ENCODE measurements at places on chromosomes 3 and 15.

- no peak for DNase-seq
Measured at GRCh38 chr3:176796371-176796770, 400.9 kb downstream of the TBL1XR1 start.

- DNase-seq, result no peak
Measured at GRCh38 chr15:93587059-93587521, 498.1 kb upstream of the RGMA start.

GRCh38 chr3:144127014-144127413 lies 155.4 kb downstream of the DIPK2A start:
- DNase-seq, result no peak

GRCh38 chr15:95687061-95687460 lies 643.4 kb upstream of the NR2F2 start:
- DNase-seq, result no peak

DNA sequence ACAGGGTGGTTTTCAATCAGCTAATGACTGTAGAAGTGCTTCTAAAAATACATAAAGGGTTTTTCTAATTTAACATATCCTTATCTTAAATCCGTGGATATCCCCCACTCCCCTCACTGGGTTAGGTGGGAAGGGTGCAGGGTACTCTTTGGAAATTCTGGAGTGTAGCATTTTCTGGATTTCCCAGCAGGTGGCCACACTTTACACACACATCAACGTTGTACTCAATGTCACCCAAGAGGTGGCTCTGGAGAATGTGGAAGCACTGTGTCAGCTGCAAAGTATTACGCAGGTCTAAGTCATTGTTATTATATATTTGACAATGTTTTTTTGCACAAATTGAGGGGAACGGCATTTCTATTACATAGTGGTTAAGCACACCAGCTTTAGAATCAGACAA lies 168.8 kb downstream of the CHDH start:
- DNase-seq, result no peak

DNA sequence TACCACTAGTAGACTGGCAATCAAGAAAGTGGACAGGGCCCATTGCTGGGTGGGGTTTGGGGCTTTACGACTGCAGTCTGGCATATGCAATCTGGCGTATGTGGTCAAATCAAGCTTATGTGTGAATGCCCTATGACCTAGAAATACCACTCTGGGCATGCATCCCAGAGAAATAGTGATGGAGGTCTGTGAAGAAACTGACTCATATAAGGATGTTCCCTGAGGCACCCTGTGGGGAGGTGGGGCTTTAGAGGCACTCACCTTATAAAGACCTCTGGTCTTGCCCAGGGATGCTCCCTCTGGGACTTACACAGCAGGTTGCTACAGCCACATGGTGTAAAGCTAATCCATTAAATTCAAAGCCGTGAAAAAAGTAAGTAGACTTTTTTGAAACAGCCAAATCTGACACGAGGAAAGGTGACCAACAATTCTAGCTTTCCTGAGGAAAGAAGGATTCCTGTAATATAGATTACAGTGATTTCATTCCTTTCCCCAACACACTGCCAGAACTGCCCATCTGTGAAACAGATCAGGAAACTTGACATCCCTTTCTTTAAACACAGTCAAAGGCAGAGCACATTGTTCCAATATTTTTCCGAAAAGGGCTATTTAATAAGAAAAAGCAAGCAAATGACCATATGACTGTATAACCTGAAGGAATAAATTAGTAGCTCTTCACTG lies 13.6 kb downstream of the RARRES1 start:
- no peak for DNase-seq

DNA sequence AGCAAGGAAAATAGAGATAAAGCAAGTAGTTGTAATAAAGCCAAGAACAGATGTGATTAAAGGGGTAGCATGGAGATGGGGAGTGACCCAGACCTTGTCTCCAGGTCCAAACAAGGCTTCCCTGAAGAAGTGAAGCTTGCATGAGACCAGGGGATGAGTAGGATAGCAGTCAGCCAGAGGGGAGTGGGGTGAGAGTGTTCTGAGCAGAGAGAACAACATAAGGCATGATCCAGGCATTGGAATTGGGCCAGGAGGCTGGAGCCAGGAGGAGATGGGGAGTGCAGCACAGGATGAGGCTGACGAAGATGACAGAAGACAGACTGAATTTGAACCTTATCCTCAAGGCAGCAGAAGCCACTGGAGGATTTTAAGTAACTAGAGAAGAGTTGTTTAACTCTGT lies 7.2 kb downstream of the TMOD2 start:
- DNase-seq, result no peak

GRCh38 chr15:60843482-60843881 lies 364.5 kb upstream of the ICE2 start:
- no peak for DNase-seq

- no peak for DNase-seq
Measured at GRCh38 chr3:152352554-152352953, 83.8 kb downstream of the MBNL1 start.

DNA sequence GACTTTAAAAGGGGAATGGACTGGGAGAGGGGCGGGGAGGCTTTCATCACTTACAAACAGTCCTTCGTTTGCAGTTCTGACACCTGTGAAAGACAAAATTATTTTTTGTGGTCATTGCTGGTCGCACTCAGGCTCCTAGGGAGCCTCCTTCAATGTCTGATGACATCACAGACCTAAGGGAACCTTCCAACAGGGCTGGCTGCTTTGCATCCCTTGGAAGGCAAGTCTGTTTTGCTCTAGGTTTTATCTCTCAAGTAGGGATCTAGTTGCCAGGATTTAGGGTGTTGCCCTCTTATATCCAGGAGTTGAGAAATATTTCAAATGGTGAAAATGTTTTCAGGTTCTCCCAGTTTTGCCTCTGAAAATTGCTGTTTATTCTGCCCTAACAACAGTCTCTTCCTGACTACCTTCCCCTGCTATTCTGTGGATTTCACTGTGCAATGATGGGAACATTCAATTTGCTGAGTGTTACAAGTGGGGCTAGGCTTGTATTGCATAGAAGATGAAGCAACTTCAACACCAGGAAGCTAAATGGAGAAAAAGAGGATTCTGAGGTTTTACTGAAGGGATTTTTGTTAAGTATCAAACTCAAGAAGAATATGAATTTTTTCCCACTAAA lies 75.9 kb upstream of the ARRDC4 start:
- no peak for DNase-seq

- no peak for DNase-seq
Measured at GRCh38 chr3:140051019-140051957, 116.3 kb downstream of the CLSTN2 start.

DNA sequence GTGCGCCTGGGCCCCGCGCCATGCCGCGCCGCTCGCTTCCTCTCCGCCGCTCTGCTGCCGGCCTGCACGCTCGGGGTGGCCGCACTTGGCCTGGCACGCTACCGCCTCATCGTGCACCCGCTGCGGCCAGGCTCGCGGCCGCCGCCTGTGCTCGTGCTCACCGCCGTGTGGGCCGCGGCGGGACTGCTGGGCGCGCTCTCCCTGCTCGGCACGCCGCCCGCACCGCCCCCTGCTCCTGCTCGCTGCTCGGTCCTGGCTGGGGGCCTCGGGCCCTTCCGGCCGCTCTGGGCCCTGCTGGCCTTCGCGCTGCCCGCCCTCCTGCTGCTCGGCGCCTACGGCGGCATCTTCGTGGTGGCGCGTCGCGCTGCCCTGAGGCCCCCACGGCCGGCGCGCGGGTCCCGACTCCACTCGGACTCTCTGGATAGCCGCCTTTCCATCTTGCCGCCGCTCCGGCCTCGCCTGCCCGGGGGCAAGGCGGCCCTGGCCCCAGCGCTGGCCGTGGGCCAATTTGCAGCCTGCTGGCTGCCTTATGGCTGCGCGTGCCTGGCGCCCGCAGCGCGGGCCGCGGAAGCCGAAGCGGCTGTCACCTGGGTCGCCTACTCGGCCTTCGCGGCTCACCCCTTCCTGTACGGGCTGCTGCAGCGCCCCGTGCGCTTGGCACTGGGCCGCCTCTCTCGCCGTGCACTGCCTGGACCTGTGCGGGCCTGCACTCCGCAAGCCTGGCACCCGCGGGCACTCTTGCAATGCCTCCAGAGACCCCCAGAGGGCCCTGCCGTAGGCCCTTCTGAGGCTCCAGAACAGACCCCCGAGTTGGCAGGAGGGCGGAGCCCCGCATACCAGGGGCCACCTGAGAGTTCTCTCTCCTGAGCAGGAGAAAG lies 951 bp downstream of the GPR62 start:
- peak; percentile 61 for DNase-seq

DNA sequence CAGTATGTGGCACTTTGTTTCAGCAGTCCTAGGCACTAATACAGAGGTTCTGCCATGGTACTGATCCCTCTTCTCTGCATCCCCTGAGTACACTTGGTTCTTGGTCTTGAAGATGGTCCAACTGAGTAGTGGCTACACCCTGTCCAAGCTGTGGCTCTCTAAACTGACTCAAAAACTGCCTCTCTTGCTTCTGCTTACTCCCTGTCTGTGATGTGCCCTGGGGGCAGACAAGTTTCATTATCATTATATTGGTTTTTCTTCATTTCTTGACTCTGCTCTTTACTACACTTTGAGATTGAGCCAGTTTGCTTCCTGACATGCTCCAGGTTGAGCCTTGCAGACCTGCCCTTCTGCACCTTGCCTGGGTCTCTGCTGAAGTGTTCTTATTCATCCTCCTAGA lies 18.9 kb upstream of the ST3GAL6 start:
- no peak for DNase-seq

- DNase-seq, result no peak
Measured at GRCh38 chr3:156760333-156760732, 65.8 kb upstream of the LEKR1 start.

DNA sequence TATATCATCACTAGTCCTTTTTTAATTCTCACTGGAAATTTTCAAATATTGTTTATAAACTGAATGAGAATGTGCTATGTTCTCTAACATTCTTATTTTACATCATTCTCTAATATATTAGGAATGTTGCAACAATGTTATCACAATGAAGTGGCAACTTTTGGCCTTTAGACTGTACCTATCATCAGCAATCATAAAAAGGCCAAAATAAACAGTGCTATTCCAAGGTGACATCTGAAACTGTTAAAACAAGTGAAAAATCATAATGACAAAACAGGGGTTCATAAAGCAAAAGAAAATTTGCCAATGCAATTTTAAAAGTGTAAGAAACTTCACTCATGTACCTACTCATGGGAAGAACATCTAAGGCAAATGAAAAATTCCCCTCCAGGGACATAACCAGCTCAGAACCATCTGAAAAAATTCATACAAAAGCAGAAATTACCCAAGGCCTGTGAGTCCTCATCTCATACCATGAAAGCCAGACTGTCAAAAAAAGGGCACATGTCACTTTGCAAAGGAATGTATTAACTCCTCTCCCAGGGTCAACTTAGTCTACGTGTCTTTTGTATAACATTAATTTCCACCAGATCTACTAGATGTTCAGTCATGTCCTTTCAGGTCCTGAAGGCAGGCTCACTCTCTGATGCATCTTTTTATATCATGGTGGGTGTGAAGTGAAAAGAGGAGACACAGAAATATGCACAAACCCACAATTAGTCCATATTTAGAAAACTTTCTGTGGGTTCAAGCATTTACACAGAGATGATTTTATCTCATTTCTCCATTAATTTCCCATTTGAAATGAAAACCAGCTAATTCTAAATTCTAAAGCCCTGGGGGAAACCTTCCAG lies 211.9 kb downstream of the CBLB start:
- no peak for DNase-seq

DNA sequence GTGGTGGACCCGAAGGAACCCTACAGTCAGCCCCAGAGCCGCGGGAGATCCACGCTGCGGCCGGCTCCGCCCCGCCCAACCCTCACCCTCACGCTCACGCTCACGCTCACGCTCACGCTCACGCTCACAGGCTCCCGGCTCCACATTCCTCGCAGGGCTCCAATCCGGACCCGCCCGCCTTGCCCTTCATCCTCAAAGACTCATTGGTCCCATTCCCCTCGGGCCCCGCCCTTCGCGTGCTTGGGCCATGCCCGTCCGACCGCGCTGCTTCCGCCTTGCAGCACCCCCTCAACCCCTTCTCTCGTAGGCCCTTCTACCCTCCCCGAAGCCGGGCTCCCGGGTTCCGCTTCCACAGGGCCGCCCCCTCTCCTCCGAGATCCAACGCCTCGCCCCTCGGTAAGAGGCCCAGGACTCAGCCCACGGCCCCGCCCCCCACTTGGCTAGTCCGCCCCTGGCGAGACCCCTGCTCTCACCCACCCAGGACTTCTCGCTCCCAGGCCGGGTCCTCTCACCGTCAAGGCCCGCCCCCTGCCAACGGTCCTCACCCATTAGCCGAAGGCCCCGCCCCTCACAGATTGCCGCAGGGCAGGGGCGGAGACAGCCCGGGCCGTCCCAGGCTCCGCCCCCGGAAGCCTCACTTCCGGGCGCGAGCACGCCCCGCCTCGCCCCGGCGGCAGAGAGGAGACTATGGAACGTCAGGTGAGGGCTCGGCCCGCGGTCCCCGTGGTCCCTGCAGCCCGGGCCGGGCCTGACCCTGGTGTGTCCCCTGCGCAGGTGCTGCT lies at the start of gene APEH:
Gene APEH (plus strand): TSS at position 637 of the 782 bp plus-strand sequence. CDS start 51 bp downstream, at position 688.
- peak; percentile 98 for DNase-seq

- peak; percentile 47 for DNase-seq
Measured at GRCh38 chr3:179149406-179149867, 1.3 kb downstream of the PIK3CA start.

- DNase-seq, result no peak
Measured at GRCh38 chr3:56621681-56622080, 61.4 kb downstream of the TASOR start.

DNA sequence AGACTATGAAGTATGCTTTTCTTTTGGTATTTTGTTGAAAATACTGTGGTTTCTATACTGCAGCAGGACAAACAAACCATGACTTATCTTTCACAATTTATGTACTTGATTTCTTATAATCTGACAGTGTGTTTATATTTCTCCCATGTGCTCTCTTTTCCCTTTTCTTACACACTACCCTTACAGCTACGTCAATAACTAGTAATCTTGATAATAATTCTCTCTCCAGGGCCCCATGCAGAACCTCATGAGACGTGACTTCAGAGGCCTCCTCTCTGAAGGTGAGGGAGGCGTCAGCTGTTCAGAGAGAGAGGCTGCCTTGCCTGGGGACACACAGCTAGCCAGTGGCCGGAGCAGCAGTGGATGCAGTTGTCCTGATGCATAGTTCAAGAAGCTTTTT lies 35.9 kb downstream of the KY start:
- no peak for DNase-seq

GRCh38 chr3:119456469-119456868 lies 6.9 kb downstream of the TMEM39A start:
- no peak for DNase-seq

GRCh38 chr3:48518638-48519276 lies 14.8 kb upstream of the SHISA5 start:
- no peak for DNase-seq

- no peak for DNase-seq
Measured at GRCh38 chr15:39296955-39297354, 283.9 kb upstream of the THBS1 start.

DNA sequence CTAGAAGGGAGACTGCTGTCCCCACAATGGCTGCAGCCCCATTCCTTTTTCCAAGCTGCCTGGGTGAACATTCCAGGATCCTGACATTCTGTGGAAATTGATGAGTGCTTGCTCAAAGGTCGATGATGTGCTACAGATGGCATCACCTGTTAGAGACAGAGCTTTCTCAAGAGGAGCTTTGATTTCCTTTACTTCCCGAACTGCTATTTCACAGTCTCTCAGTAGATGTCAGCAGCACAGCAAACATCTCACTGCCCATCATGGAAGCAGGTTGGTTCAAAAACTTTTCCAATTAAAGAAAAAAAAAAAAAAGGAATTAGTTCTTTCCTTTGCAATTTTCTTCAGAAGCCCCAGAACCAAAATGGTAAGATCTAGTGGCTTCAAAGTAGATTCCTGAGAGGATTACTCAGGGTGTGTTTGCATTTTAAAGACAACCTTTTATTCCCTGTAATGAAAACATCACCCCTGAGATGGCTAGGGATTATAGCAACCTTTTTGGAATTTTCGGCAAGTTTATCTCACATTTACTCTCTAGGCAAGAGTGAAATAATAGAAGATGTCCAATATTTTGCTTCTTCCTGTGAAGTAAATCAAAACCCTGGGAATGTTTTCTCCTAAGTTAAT lies 44.8 kb downstream of the POLR2M start:
- no peak for DNase-seq

All from stimulated activated naive CD8-positive, alpha-beta T cell treated with anti-CD3 and anti-CD28 coated beads, Interleukin-15, Interleukin-2, amounts not matched to agents 100 U/mL and 50 U/mL, for 24 hours (primary cell).